ENCODE measurements at places on chromosomes 2 and 18.

- DNase-seq: no peak
These were observed 926.8 kb upstream of the SLC39A10 start for GRCh38 chr2:194730266-194730665.

DNA sequence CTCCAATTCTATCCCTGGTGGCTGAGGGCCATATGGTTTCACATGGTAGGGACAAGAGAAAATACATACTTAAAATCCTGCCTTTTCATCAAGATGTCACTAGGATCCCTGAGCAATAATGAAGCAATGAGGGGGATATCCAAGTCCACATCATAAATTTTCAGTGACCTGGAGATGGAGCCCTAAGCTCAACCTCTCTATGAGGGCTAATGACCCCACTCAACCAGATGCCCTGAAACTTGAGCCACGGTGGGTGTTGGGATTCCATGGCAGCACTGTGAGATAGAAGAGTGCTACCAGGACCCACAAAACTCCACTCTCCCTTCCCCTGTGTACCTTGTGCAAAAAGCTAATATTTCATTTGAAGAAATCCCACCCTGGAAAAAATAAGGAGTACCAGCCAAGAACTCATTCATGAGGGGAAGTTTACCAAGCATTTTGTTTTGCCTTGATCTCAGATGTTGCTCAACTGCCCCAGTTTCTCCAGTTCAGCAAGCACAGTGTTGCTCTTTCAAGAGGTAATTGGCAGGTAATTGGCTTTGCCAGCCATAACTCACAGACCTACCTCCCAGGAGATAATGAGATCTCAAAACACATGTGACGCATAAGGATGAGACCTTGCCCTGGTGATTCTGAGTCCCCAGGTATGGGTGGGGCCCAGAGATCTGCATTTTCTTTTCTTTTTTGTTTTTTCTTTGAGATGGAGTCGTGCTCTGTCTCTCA is 51.0 kb upstream of the TTC39C start:
- no peak for DNase-seq

GRCh38 chr2:134282629-134283400 is 28.9 kb downstream of the MGAT5 start:
- peak; percentile 90 for DNase-seq

DNA sequence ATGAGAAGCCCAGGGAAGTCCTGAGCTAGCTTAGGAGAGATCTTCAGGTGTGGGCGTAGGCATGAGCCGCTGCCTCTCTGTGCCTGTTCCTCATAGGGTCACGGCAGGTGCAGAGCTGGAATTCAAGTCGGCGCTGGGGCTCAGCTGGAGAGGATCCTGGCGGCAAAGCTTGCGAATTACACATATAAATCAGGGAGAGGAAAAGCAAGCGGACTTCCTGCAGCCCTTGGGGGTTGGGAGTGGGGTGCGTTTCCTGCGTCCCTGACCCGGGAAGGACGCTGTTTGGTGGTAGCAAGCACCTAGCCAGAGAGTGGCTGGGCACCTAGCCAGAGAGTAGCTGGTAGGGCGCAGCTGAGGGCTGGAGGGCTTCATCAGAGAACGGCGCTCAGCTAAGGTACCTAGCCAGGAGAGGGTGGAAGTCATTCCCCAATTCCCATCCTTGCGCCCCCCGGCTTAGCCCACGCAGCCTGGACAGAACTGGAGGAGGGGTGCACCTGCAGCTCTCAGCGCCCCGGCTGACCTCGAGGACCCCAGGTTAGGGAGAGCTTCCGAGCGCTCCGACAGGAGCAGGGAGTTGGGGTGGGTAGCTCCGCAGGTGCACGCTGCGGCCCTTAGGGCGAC is 459 bp upstream of the EFR3B start:
- DNase-seq: no peak

DNA sequence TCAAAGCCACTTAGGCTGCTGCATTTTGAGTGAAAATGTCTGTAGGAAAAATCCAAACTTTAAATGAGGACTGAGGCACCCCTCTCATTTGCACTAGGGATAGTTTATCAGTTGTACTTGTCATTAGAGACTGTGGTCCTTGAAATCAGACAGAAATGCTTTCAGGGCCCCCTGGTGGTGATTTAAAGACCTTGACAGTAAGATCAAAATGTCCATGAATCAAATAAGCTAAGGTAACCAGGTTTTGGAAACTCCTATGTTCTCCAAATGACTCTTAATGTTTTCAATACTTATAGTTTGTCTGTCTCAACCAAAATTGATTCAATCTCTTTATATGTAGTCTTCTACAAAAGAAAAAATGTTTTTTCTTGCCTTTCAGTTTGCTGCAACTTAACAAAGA is 28.8 kb upstream of the DDX18 start:
- peak; percentile 74 for DNase-seq

DNA sequence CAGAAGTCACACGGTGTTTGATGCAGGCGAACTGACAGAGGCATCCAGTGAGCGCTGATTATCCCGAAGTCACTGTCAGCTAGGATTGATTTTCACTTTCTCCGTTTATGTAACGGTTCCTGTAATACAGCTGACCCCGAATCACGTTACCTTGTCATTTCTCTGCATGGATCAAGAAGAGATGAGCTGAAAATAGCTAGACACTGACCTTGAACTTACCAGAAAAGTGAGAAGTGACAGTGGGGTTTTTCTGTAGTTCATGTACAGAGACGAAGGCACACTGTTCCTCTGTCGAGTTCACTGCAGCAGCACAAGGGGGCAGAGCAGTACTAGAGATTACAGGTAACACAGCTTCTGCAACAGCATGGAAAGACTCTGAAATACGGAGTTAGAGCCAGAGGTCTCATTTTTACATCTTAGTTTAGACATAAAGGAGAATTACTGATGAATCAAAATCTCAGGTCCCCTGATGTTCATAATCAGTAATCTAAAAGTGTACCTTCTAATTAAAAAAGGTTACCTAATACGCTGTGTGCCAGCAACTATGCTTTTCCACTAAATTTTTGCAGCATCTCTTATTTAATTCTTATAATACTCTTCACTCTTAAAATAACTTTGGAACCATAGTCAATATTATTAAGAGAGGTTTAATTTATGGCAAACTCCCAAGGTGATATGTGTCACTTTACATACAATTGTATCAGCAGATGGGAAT is 33.1 kb downstream of the ARHGAP15 start:
- DNase-seq: no peak

GRCh38 chr2:163466331-163467250 is 269.2 kb downstream of the FIGN start:
- DNase-seq: no peak

DNA sequence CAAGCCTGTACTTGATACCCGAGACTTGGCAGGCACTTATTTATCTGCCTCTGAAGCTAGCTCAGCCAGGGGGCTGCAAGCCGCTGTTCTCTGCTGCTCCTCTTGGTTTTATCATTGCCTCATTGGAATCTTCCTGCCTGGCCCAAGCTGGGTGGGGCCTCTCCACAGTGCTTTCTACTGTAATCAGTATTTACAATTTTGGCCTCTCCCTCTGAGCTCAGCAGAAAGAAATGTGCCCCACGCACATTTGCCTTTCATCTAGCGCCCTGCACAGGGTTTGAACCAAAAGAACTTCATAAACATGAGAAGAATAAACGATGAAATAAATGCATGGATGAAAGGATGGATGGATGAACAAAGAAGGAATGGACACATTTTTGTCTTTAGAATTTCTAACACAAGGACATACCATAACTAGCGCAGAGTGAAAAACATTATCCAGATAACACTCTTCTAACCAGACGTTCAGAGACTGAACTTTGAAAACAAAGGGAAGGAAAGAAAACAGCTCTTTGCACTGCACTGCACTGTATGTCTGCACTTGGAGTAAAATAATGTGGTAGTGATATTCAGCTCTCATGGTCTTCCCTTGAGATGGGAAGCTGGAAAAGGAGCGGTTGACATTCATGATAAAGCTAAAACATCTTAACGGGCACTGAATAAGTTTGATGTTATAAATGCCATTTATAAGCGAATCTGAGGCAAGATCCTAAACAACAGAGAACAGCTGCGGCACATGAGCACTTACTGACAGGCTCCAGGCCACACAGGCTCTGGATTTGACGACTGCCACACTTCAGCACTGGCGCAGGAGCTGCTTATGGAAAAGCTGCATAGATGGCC is 86.8 kb upstream of the SP3 start:
- no peak for DNase-seq

- no peak for DNase-seq
These were observed 125.4 kb downstream of the COMMD1 start for GRCh38 chr2:62030902-62031301.

Data from Jurkat, Clone E6-1 (cell line).